Ovary (tissue), 10 donors: ENCODE measurements at places on chromosomes 3 and 15.
A peak's percentile ranks its signal among the peaks of the same experiment; 100 is the strongest.

DNA sequence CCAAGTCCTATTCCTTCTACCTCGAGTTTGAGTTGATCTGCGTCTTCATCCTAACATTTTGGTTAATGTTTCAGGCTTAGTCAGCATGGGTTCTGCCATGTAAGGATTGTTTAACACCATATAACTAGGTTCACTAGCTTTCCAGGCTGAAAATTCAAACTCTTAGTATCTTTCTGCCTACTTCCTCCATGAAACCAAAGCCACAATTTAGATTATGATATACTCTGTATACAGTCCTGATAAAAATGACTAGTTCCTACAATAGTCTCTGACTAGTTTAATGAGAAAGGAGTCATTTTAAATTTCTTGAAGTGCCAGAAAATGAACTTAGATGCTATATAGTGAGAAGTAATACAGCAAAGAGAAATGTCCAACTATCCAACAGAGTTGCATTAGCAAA is 6.6 kb upstream of the BTLA start:
- no peaks in the 10 kb centered on the region for H3K36me3 ChIP-seq
- H3K27ac ChIP-seq, result no peak overlapping the region
- H3K4me1 ChIP-seq, result peaks cover 2% of the 10 kb centered on the region

- no peaks in the 10 kb centered on the region for H3K27me3 ChIP-seq
- peaks cover 2% of the 10 kb centered on the region for H3K4me1 ChIP-seq
- H3K4me3 ChIP-seq, result no peak overlapping the region
- DNase-seq, result no peak
- no peak overlapping the region for H3K27ac ChIP-seq
These were observed 230.7 kb upstream of the SLCO3A1 start for GRCh38 chr15:91622711-91623342.

GRCh38 chr3:101848754-101849713 is at the start of gene NFKBIZ:
TSS of gene NFKBIZ (plus strand) at chr3:101849514. CDS start at chr3:101849629, 115 bp downstream.
- H3K27ac ChIP-seq, result peak within 1 kb of the TSS; percentile 99
- H3K27me3 ChIP-seq, result no peaks in the 10 kb centered on the region
- DNase-seq, result peak; percentile 95
- H3K4me1 ChIP-seq, result peaks cover 4% of the 10 kb centered on the region

DNA sequence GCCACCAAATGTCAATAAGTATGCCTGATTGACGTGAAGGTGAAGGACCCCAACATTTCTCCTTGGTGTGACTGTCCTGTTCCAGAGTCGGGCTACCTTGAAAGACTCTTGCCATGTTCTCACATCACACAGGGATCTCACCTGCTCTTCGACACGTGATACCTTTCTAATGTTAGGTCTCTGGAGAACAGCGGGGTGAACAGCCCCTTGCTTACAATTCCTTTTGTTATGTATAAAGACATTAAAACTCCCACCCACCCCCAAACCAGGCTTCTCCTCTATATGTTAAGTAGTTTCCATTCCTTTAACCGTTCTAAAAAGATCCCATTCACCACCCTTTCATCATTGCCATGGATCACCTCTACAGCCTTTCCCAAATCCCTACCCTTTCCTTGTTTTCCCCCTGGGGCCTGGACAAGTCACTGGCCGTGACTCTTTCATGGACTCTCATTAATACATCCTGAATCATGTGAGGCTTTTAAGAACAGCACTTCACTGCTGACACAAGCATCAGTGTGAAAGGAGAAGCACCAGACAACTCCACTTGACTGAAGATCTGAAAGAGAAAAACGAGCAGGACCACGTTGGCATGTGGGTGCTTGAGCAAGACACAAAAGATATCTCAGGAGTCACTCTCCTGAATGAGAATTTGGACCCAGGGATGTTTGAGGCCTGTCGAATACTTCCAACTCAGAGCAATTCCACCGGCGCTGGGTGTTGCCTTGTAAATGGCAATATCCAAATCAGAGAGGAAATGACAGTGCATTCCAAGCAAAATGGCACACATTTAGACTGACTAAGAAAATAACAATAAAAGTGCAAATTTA is 115.0 kb downstream of the FOXP1 start:
- H3K4me3 ChIP-seq, result no peak overlapping the region
- no peak overlapping the region for H3K27ac ChIP-seq
- H3K4me1 ChIP-seq, result peaks cover 1% of the 10 kb centered on the region
- no peak for DNase-seq

DNA sequence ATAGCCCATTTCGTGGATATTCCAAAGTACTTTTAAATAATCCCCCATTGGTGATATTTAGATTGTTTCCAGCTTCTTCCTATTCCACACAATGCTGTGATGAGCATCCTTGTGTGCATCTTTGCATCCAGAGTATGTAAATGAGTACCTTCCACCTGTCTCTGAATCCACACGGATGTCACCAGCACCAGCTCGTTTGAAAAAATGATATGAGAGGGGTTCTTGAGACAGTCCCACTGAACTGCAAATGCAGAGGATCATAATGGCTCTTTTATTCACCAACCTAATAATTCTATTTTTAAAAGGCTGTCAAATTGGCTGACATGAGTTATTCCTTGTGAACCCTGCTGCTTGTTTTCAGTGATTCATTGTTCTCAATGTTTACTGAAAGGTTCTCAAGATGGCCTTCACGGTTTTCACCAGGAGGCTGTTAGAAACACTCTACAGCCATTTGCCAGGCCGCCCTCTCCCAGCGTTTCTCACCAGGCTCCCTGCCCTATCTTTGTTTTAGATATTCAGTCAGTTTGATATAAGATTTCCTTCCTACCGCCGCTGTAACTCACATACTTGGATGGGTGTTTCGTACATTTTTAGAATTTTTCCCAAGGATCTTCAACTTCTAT is 96.7 kb upstream of the PTPRG start:
- no peaks in the 10 kb centered on the region for H3K4me1 ChIP-seq
- no peak overlapping the region for H3K27ac ChIP-seq
- no peak for DNase-seq
- H3K36me3 ChIP-seq, result no peaks in the 10 kb centered on the region
- no peaks in the 10 kb centered on the region for H3K27me3 ChIP-seq

DNA sequence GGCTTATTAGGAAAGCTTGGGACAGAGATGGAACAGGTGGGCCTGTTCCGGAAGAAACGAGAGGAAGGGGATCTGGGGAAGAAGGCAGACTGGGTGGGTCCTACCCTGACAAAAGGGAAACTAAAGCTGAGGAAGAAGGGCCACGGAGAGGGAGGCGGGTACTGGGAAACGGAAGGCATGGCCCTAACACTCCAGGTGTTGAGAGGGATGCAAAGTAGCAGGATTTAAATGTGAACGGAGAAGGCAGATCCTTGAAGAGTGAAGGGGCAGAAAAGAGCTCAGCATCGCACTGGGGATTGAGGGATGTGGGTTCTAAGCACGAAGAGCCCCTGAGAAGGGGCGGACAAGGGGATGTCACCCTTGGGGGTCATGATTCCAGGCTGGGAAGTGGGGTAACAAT is 735 bp downstream of the STIMATE start:
- H3K36me3 ChIP-seq, result no peaks in the 10 kb centered on the region
- no peaks in the 10 kb centered on the region for H3K27me3 ChIP-seq
- H3K27ac ChIP-seq, result peak overlapping the region; percentile 63
- peak overlapping the region; percentile 89 for H3K4me3 ChIP-seq
- no peak for DNase-seq

GRCh38 chr3:89098964-89099585 is 8.3 kb upstream of the EPHA3 start:
- H3K27ac ChIP-seq, result no peak overlapping the region
- no peaks in the 10 kb centered on the region for H3K4me1 ChIP-seq
- no peaks in the 10 kb centered on the region for H3K36me3 ChIP-seq
- DNase-seq, result peak; percentile 23

DNA sequence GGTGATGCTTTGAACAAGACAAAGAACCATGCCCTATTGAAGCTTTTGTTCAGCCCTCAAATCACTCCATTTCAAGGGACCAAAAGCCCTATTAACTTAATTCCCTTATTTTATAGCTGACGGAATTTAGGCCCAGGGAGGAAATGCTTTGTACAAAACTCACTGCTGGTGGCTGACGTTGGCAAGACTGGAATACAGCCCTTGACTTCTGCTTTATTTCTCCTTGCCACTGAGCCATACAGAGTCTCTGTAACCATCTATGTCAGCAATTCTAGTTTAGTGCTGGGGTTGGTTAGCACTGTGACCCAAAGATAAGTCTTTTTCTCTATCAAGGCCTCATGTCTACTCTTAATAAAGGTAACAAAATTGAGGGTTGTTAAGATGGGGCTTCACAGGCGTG is 316.1 kb upstream of the TPRG1 start:
- no peaks in the 10 kb centered on the region for H3K27me3 ChIP-seq
- H3K4me3 ChIP-seq, result no peak overlapping the region
- no peak for DNase-seq
- peaks cover 6% of the 10 kb centered on the region for H3K4me1 ChIP-seq

- DNase-seq, result no peak
- H3K4me1 ChIP-seq, result no peaks in the 10 kb centered on the region
- H3K36me3 ChIP-seq, result no peaks in the 10 kb centered on the region
These were observed 296.8 kb downstream of the ARRDC4 start for GRCh38 chr15:98257290-98257689.

DNA sequence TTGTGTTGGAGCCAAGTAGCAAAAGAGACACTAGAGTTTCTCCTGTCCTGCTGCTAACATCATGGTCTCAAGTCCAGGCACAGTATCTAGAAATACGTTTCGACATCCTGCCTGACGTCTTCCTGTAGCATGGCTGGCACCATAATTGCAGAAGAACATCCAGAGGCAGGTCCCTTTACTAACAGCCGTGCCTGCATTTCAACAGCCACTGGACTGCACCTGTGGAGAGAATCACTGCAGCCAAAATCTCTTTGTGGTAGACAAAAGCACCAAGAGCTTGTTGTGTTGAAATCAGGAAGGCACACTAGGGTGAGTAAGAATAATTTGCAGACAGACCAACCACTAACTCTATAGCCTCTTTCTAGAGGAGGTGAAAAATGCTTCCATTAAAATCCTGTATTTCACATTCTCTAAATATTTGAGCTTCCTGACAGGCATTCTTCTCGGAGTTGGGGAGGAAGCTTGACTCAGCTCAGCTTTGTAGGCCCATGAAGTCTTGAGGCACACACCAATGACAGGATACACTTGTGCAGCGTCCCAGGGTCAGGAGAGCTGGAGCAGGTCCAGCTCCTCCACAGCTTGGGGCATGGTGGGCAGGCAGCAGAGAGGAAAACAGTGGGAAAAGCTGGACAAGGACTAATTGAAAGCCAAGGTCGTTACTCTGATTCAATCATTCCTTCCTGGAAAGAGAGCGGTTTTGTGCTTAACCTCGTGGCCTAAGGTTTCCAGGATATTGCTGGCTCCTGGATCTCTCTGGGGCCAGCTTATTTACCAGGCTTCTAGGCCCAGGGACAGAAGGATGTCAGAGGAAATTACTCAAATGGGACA is 244.9 kb downstream of the FAM43A start:
- H3K4me1 ChIP-seq, result no peaks in the 10 kb centered on the region
- H3K4me3 ChIP-seq, result no peak overlapping the region
- no peaks in the 10 kb centered on the region for H3K27me3 ChIP-seq
- DNase-seq, result no peak
- H3K27ac ChIP-seq, result no peak overlapping the region

DNA sequence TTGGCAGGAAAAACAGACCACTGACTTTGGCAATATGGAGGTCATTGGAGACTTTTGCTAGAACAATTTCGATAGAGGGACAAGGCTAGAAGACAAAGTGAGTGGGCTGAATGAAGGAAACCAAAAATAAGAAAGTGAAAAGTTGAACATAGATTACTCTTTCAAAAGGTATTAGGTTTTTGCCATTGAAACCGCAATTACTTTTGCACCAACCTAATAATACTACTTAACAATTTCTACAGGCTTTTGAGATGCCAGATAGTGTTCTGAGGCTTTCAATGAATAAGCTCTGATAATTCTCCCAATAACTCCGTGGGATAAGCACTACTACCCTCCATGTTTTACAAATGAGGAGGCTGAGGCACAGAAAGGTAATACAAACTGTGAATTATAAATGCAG is 85.0 kb downstream of the MDFIC2 start:
- no peaks in the 10 kb centered on the region for H3K4me1 ChIP-seq
- no peaks in the 10 kb centered on the region for H3K27me3 ChIP-seq
- H3K27ac ChIP-seq, result no peak overlapping the region
- no peak overlapping the region for H3K4me3 ChIP-seq
- DNase-seq, result no peak
- no peaks in the 10 kb centered on the region for H3K36me3 ChIP-seq

- DNase-seq, result no peak
- no peaks in the 10 kb centered on the region for H3K27me3 ChIP-seq
- H3K4me3 ChIP-seq, result peak overlapping the region; percentile 24
- peaks cover 13% of the 10 kb centered on the region for H3K4me1 ChIP-seq
- H3K36me3 ChIP-seq, result no peaks in the 10 kb centered on the region
These were observed 5.3 kb downstream of the DPP8 start for GRCh38 chr15:65512189-65512588.

- H3K4me3 ChIP-seq, result no peak overlapping the region
- H3K27me3 ChIP-seq, result no peaks in the 10 kb centered on the region
- DNase-seq, result no peak
- no peaks in the 10 kb centered on the region for H3K4me1 ChIP-seq
These were observed 1031.7 kb upstream of the CFAP20DC start for GRCh38 chr3:60081381-60082095.
